ENCODE measurements at places on chromosomes 7 and 10. TPM values are rescaled to one million over a fixed set of nuclear protein-coding genes. Genes with fewer than 3 reads are reported as not detected.

DNA sequence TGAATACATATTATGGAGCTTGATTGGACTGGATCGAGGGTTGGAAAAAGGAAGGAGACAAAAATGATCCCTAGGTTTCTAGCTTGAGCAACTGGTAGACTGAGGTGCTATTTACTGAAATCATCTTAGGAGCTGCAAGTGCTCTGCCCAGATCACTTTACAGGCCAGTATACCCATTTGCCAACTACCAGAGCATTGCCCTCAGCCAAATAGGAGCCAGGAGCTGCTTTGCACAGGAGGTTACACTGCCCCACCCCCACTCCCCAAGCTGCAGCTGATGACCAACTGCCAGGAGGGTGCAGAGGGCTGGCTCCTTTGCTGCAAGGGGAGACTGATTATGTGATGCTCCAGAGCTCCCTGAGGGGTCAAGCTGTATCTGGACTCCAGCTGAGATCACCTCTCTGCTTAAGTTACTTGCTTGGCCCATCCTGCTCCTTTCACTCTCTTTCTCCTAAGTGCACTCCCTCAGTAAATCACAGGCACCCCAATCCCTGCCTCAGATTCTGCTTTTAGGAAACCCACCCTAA, 275.4 kb downstream of the ZEB1 start:
- no peaks in the 10 kb centered on the region for H3K27me3 ChIP-seq
- H3K4me3 ChIP-seq: no peak overlapping the region
- H3K36me3 ChIP-seq: no peaks in the 10 kb centered on the region
- no peak for DNase-seq
- no peak overlapping the region for H3K27ac ChIP-seq

GRCh38 chr10:43304687-43305333, 37.9 kb upstream of the RASGEF1A start:
- peaks cover 8% of the 10 kb centered on the region for H3K4me1 ChIP-seq
- no peaks in the 10 kb centered on the region for H3K36me3 ChIP-seq
- peaks cover 23% of the 10 kb centered on the region for H3K27me3 ChIP-seq
- DNase-seq: peak; percentile 54
- peak overlapping the region; percentile 75 for H3K4me3 ChIP-seq

DNA sequence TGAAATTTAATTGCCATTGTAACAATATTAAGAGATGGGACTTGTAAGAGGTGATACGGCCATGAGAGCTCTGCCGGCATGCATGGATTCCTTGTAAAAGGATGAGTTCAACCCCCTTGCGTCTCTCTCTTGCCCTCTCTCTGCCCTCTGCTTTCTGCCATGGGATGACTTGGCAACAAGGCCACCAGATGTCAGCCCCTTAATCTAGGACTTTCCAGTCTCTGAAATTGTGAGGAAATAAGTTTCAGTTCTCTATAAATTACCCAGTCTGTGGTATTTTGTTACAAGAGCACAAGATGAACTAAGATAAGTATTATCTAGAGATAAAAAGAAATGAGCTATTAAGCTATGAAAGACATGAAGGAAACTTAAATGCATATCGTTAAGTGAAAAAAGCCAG, 145.7 kb upstream of the AHR start:
- H3K4me3 ChIP-seq: no peak overlapping the region
- DNase-seq: no peak
- H3K27ac ChIP-seq: no peak overlapping the region
- peaks cover 3% of the 10 kb centered on the region for H3K4me1 ChIP-seq
- no peaks in the 10 kb centered on the region for H3K27me3 ChIP-seq

DNA sequence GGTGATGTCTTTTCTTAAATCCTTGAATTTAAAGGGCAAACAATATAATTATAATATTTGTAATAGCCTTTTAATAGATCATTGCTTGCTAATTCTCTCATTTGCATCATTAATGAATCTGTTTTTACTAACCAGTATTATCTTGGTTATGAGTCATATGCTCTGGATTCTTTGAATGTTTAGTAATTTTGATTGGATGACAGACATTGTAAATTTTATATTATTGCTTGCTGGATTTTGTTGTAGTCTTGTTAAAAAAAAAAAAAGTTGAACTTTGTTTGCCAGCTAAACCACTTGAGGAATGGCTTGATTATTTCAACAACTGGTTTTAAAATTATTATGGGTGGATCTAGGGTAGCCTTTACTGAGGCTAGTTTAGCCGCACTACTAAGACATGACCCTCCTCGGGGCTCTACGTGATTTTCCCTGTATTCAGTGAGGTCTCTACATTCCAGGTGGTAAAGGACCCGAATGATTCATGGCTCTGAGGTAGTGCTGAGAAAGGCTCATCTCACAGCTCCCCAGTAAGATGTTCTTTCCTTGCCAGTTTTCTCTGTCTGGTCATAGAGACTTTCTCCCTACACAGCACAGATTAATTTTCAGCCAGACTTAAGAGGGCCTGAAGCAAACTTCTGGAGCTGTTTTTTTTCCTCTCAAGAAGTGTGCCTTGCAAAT, 8.5 kb downstream of the C10orf90 start:
- DNase-seq: no peak
- peaks cover 9% of the 10 kb centered on the region for H3K4me1 ChIP-seq
- H3K27me3 ChIP-seq: no peaks in the 10 kb centered on the region
- no peaks in the 10 kb centered on the region for H3K36me3 ChIP-seq

DNA sequence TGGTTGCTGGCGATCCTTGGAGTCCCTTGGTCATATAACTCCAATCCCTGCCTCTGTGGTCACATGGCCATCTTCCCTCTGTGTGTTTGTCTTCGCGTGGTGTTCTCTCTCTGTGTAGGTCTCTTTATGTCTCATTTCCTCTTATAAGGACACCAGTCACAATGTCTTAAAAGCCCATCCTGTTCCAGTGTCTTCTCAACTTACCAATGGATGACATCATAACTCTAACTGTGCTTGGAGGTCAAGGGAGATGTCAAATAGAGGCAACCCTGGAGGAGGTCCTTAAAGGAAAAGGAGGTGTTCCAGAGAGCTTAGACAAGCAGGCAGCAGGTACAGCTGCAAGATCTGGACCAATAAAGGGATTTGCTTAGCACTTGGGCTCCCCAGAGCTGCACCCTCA, 143.0 kb downstream of the BUB3 start:
- no peaks in the 10 kb centered on the region for H3K36me3 ChIP-seq
- no peaks in the 10 kb centered on the region for H3K27me3 ChIP-seq
- H3K4me3 ChIP-seq: no peak overlapping the region
- DNase-seq: no peak
- H3K27ac ChIP-seq: no peak overlapping the region
- no peaks in the 10 kb centered on the region for H3K4me1 ChIP-seq

- H3K27ac ChIP-seq: no peak overlapping the region
- no peaks in the 10 kb centered on the region for H3K4me1 ChIP-seq
- no peak for DNase-seq
- no peaks in the 10 kb centered on the region for H3K36me3 ChIP-seq
Measured at GRCh38 chr10:71649631-71650030, 69.9 kb downstream of the C10orf105 start.

DNA sequence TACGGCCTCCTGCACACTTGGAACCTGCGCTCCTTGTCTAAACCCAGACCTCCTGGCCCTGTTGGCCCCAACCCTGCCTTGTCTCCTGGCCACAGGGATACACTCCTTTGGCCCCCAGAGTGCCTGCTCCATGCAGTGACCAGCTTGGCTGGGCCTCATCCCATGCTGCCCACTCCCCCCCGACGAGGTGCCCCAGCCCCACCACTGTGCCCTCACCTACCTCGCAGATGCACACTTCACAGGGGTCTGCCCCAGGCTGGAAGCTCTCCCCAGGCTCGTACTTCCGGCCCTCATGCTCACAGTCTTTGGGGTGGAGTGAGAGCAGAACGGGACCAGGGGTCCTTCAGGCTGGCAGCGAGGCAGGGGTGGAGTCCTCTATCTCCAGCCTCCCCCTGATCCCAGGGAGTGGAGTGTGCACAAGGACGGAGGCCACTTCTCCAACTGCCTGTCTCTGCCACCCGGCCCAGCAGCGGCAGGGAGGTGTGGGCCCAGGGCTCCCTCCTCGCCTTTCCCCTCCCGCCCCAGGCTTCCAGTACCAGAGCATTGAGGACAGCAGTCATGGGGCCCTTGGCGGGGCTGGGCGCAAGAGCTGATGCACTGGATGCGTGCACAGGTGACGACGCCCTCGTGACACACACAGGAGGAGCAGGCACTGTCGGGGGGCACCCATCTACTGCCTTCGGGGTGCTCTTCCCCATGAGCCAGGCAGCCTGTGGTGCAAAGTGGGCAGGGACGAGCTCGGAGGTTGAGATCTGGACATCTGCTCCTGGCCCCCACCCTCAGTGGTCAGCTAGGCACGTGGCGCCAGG, 22.1 kb downstream of the ATP6V1F start:
- H3K36me3 ChIP-seq: no peaks in the 10 kb centered on the region
- DNase-seq: no peak
- H3K4me3 ChIP-seq: no peak overlapping the region
- H3K4me1 ChIP-seq: peaks cover 10% of the 10 kb centered on the region

- H3K36me3 ChIP-seq: no peaks in the 10 kb centered on the region
- DNase-seq: peak; percentile 96
- H3K4me3 ChIP-seq: peak overlapping the region; percentile 41
- H3K27ac ChIP-seq: peak overlapping the region; percentile 98
- no peaks in the 10 kb centered on the region for H3K27me3 ChIP-seq
Measured at GRCh38 chr10:110399106-110399964, 94.6 kb upstream of the SMNDC1 start.

DNA sequence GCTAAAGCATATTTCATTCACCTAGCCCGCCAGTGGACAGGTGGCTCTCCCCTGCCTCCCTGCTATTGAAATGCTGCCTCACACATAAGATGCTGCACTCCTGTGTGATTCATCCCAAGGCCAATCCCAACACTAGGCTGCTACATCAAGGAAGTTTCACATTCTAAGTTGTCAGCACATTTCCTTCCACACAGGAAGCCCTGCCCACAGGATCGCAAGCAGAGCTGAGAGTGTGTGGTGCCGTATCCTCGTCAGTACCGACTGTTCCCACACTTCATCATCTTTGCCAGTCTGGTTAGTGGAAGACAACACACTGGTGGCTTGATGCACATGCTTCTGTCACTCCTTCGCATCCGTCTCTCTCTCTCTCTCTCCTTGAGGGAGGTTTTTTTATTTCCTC, 194.3 kb upstream of the PPP2R2D start:
- DNase-seq: no peak
- no peak overlapping the region for H3K4me3 ChIP-seq
- peaks cover 24% of the 10 kb centered on the region for H3K27me3 ChIP-seq
- no peak overlapping the region for H3K27ac ChIP-seq

GRCh38 chr10:17003151-17003550, 126.5 kb downstream of the CUBN start:
- H3K27me3 ChIP-seq: no peaks in the 10 kb centered on the region
- no peak for DNase-seq
- no peaks in the 10 kb centered on the region for H3K36me3 ChIP-seq

- no peak for DNase-seq
- peaks cover 2% of the 10 kb centered on the region for H3K4me1 ChIP-seq
- no peaks in the 10 kb centered on the region for H3K27me3 ChIP-seq
- H3K4me3 ChIP-seq: no peak overlapping the region
Measured at GRCh38 chr7:22088827-22089226, 143.1 kb upstream of the CDCA7L start.

DNA sequence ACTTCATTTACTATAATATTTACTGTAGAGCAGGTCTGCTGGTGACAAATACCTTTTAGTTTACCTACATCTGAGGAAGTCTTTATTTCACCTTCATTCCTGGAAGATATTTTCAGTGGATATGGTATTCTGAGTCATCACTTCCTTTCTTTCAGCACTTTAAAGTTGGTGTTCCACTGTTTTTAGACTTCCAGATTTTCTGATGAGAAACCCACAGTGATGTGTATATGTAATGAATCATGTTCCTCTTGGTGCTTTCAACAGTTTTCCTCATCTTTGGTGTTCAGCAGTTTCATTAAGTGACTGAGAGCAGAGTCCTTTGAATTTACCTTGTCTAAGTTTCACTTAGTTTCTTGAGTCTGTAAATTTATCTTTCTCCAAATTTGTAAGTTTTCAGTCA, 36.4 kb downstream of the COPG2 start:
- H3K4me3 ChIP-seq: no peak overlapping the region
- H3K4me1 ChIP-seq: peaks cover 10% of the 10 kb centered on the region
- DNase-seq: peak; percentile 81
- no peak overlapping the region for H3K27ac ChIP-seq
- H3K36me3 ChIP-seq: no peaks in the 10 kb centered on the region

DNA sequence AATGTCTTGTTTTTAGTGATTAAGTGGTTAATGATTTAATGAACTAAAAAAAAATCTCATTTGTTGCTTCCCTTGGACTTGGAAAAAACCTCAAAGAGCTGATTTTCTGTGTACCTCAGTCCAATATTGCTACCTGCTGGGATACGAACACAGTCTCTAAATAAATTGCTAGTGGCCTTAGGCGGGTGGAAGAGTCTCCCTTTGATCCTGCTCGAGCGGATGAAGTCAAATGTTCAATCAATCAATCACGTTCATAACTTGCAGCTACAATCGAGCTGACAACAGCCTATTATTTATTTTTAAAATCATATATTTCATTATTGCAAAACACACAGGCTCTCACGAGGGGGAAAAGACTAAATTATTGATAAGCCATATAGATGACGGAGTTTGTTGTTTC, 57.3 kb upstream of the HABP2 start:
- peaks cover 26% of the 10 kb centered on the region for H3K4me1 ChIP-seq
- H3K27me3 ChIP-seq: no peaks in the 10 kb centered on the region
- DNase-seq: no peak
- H3K4me3 ChIP-seq: no peak overlapping the region

The FRMD4A gene
- 7.1 TPM for total RNA-seq

The IFIT5 gene
- 8.9 TPM for total RNA-seq

The SPAG6 gene
- total RNA-seq: 0.12 TPM

The PIK3CG gene
- total RNA-seq: not detected

The GLI3 gene
- 9.6 TPM for total RNA-seq

The ARHGAP22 gene
- 14.9 TPM for total RNA-seq

The ANKRD22 gene
- total RNA-seq: 6.2 TPM

The CHRM2 gene
- not detected for total RNA-seq

Measured in PC-3 (cell line).